Inflammatory macrophage (primary cell): ENCODE measurements at places on chromosomes 12 and 14.
A peak's percentile ranks its signal among the peaks of the same experiment; 100 is the strongest.

- peak; percentile 79 for DNase-seq
Measured at GRCh38 chr14:83255015-83255726, 1721.5 kb upstream of the SEL1L start.

- no peak for DNase-seq
Measured at GRCh38 chr14:36619131-36619530, 36.7 kb upstream of the NKX2-8 start.

DNA sequence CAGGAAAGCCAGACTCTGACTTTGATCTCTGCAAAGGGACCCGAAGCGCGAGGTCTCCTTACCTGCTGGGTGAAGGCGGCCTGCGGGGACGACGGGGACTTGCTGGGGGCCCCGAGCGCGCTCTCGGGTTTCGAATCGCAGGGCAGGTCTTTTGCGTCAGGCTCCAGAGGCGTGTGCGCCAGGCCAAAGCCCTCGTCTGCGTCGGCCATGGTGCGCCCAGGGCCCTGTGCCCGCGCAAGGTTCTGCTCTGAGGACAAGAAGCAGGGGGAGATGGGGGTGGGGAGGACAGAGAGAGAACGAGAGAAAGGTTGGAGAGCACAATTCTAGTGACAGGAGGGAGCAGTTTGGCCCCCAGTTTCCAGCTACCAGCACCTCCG, 2.3 kb downstream of the TBX5 start:
- DNase-seq: no peak

DNA sequence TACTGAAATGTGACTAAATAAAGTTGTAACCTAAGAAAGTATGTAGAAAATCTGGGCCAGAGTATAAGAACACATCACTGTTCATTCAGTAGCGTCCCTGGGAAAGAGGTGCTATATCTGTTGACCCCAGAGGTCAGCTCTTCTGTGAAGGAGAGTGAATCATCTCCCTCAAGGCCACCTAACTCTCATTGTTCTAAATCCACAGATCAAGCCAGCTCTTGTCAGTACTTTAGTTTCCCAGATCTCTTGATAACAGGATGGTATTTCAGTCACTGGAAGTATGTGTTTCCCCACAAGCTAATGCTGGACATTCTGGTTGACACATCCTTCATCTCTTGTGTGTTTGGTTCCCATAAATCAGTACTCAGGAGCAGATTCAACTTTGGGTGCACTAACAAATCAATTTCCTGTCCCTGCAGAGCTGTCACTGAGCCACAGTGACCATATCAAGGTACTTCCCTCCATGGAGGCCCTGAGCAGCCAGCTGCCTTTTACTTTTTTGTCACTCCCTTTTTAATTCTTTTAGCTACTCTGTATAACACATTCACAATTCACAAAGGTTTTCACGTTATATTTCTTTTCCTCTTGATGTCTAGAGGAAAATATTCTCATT, 7.8 kb downstream of the KRT1 start:
- no peak for DNase-seq

DNA sequence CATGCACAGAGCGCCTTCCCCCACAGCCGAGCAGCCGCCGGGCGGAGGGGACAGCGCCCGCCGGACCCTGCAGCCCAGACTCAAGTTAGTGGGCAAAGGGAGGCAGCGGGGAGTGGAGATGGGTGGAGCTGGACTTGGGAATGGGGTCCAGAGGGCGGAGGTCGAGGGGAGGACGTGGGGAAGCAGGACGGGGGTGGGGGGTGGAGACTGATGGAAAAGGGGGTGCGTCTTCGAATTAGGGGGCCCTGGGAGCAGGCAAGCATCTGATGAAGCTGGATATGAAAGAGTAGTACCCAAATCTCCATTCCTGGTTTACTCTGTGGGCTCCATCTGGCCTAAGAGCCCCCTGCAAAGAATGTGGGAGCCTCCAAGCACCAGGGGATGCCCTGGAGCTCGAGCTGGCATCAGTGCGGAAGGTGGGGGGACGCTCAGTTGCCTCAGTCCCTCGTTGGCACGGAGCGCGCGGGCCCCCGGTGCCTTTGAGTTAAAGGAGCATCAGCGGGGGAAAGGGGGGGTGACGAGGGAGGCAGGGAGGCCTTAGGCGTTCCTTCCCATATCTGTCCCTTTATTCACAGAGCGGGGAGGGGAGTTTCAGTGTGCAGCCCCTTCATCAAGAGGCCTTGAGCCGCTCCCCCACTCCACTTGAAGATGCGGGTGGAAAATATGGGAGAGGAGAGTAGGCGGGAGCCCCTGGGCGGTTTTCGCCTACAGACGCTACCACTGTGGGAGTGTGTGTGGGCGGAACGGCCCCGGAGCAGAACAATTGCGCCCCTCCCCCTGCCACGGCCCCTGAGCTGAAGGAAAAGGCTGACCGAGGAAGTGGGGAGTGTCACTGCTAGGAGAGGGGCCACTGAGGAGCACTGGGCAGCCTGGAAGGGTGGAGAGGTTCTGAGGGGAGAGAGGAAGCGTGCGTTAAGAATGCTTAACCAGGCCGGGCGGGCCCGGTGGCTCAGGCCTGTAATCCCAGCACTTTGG, 644 bp downstream of the NAB2 start:
- peak; percentile 50 for DNase-seq
